ENCODE measurements at places on chromosomes 7 and 10.

DNA sequence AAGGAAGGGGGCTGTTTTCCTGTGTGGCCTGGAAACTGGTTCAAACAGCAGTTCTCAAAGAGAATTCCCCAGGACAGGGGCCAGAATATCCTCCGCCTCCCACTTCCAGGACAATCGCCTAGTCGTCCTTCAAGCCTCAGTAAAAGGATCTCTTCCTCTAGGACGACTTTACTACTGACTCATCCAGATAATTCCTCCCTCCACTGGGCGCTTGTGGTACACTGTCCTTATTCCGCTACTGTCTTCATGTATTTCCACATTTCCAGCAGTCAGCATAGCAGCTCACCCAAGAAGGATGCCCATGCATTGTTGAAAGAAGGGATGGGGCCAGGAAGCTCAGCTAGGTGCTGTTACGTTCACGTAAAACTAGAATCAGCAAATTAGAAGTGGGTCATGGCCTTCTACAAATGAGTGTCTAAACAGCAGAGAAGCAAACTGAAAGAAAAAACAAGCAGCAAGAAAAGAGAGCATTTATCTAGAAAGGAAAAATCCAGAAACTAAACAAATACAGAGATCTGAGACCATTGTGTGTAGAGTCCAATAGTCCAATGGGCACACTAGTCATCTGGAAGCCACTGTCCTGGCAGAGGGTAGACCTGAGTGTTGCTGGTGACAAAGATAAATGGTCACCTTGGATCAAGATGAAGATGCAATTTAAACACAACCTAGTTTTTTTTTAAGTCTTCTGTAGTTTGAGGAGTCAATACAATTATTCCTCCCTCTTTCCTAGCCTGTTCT, 26.3 kb downstream of the CLRN3 start:
- no peak for DNase-seq

- peak; percentile 24 for DNase-seq
Measured at GRCh38 chr7:29684787-29685650, 121.3 kb upstream of the WIPF3 start.

DNA sequence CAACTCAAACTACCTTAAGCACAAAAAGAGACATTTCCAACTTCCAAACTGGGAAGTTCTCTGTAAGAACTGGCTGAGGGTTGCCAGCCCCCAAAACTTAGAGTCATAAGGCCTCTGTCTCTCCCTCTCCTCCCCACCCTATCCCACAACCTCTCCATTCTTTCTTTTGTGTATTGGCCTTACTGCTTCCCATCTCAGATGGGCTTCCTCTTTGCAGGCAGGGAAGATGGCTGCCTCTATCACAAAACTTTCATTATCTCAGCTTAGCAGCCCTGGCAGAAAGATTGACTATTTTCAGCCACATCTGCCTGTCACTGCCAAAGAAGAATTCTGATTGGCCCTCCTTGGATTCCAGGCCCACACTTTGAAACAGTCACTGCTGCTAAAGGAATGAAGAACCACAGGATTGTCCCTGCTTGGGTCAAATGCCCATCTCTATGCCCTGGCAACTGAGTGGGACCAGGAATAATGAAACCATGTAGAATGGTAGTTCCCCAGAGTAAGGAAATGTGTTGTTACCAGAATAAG, 58.0 kb upstream of the PRKAR2B start:
- DNase-seq = no peak

DNA sequence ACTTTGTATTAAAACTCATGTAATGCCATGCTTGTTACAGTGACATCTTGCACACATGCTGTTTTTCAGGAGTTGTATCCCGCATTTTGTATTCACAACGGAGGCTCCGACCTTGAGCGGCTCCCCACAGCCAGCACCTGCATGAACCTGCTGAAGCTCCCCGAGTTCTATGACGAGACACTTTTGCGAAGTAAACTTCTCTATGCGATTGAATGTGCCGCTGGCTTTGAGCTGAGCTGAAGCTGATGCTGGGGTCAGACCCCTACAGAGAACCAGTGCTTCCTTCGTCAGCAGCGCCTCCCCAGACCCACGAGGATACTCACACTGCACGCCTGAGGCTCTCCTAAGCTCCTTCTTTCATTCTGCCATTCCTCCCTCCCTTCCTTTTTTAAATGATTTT, 69.3 kb upstream of the DNAJB6 start:
- DNase-seq = no peak

DNA sequence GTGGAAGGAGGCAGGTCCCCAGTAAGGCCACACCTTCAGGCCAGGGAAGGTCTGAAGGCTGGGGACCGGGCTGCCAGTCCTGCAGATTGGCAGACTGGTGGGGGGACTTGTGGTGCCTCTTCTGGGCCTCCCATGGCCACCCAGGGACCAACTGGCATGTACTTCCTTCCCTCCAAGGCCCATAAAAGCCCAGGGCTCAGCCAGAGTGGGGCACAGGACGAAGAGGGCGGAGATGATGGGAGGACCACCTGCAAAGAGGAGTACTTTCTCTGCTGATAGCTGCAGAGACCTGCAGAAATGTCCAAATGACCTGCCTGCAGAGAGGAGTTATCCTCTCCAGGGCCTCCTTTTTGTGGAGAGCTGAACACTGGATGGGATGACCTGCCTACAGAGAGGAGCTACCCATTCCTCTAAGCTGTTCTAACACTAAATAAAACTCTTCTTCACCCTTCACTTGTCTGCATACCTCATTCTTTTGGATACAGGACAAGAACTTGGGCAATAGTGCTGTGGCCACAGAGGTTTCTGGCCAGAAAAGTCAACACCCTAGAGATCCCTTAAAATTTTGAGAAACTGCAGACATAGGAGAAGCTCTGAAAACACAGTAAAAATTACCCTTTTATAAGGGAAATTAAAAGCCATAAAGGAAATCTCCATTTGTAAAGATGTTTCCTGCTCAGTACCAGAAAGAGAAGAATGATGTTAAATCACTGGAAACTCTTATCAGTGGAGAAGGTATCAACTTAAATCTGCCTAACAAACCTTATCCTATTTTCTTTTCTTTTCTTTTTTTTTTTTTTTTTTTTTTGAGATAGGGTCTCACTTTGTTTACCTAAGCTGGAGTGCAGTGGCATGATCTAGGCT, 20.7 kb upstream of the PRF1 start:
- DNase-seq = no peak

DNA sequence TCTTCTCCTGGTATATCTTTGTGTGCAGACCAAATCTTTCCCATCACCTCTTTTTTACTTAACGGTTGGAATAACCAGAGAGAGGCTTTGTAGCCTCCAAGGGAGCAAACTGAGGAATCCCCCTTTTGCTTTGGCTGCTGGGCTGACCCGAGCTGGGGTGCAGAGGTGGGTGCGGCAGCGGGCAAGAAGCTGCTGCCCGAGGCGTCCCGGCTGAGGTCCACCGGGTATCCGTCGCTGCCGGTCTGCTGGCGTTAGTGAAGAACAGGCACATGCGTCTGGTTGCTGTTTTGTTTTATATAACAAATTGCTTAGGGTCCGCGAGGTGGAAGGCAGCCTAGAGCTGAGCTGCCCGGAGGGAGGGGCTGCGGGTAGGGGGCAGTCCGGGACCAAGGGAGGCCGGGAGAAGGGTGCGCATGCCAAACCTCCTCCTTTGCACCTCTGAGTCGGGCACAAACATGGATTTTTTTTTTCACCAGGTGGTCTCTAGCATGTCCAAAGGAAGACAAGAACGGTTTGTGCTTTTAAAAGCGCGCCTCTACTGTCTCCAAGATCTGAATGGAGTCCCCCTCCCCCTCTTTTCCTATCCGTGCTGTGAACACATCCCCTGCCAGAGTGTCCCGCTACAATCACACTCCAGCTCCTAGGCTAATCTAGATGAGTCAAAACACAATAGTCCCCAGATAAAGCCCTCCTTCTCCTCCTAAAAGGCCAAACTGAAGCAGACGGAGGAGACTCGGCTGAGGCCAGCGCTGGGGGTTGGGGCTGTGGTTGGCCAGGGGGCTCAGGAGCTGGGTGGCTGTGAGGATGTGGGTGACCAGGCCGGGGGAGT, 6.8 kb upstream of the GATA3 start:
- no peak for DNase-seq

GRCh38 chr10:125783408-125783807, 7.8 kb upstream of the MMP21 start:
- DNase-seq = no peak

- no peak for DNase-seq
Measured at GRCh38 chr7:130481898-130482297, 10.0 kb upstream of the MEST start.

GRCh38 chr10:103711351-103711994, 143.9 kb downstream of the SH3PXD2A start:
- DNase-seq = no peak

DNA sequence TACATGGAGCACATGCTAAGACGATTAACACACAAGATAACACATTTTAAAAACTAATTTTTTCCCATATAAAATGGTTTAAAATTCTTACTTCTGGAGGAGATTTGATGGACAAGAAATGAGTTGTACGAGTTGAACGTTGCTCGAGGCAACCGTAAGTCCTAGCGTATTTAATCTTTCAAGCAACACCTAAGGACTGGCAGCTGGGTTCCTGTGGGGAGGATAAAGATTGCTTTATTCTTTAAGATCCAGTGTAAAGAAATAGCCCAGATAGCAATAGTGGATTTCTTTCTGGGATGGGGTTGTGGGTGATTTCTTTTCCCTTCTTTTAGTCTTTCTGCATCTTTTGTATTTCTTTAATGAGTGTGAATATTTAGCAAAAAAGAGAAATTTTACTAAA, 9.8 kb downstream of the TBXAS1 start:
- DNase-seq = no peak

GRCh38 chr10:7409045-7409731, 1.6 kb downstream of the SFMBT2 start:
- peak; percentile 45 for DNase-seq

- DNase-seq = no peak
Measured at GRCh38 chr10:89404104-89405047, 10.0 kb upstream of the IFIT5 start.

DNA sequence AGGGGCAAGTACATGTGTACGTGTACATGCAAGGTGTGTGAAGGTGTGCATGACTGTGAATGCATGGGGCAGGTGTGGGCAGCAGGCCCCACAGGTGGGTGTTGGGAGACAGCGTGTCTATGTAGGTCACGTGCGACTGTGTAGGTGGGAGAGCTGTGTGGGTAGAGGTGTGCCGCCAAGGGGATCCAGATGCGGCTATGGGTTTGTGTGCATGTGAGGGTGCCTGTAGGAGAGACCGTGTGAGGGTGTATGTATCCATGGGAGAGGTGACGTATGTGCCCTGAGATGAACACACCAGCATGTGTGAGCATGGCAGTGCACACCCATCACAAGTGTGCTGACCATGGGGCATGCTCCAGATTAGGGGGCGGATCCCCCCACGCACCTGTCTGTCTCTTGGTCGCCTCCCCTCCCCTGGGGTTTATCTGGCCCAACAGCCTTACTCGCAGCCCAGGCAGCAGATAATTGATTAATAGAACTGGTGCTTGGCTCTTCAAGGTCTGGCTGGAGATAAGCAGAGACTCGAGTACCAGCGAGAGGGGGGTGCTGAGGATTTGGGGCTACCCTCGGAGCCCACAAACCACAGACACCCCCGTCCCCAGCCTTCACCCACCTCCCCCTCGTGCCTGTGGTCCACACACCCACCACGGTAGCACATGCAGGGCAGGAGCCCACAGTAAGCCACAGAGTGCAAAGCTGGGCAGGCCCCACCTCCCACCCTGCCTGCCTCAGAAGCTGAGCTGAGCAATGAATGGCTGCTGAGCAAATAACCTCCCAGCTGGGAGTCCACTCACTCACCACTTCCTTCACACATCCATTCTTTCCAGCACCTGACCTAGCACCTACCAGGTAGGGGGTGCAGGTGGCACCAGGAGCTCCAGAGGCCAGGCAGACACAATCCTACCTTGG, 41.4 kb upstream of the ZMIZ1 start:
- DNase-seq = no peak

DNA sequence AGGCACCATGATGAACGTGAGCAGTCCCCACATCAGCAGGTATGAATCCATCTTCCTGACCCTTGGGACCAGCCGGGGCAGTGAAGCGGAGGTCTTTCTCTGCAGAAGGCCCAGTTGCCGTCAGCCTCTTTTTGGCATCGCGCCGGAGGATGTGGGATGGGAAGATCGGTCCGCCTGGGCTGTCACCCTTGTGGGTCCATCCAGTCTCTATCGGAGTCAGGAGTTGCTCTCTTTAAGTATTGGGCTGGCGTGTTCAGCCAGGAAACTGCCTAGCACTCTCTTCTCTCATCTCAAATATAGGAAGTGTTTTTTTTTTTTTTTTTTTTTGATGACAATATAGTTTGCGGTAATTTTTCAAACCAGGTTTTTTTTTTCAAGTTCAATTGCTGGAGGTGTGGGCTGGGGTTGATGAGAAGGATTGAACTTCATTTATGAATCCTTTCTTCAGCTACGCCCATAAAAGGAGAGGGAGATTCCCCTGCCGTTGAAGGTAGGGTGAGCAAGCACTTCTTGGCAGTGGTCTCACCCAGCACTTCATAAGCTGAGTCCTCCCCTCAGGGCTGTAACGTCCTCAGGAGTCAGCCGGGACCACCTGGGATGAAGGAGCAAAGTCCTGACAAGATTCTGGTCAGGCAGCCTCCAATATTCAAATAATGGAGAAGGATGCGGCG, at the start of gene IL2RA:
TSS of gene IL2RA (minus strand) at position 267 of the 671 bp plus-strand sequence. CDS start at position 51, 216 bp downstream.
- peak; percentile 66 for DNase-seq

GRCh38 chr10:122421742-122422141, 32.7 kb upstream of the ARMS2 start:
- DNase-seq = no peak

DNA sequence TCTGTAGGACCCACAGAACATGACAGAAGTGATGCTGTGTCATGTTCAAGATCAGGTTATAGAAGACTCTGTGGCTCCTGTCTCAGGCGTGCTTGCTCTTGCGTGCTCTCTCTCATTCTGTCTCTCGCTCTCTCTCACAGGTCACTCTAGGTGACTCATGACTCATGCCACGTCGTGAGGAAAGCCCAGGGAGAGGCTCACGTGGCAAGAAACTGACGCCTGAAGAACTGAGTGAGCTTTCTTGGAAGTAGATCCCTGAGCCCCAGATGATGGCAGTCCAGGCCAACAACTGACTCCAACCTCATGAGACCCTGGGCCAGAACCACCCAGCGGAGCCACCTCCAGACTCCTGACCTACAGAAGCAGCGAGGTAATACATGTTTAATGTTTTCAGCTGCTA, 103.3 kb downstream of the DNMBP start:
- no peak for DNase-seq

- peak; percentile 41 for DNase-seq
Measured at GRCh38 chr10:103481974-103482531, 3.0 kb upstream of the CALHM3 start.
